ENCODE measurements at places on chromosomes 6 and 20. TPM values are rescaled to one million over a fixed set of nuclear protein-coding genes. Genes with fewer than 3 reads are reported as not detected.
A peak's percentile ranks its signal among the peaks of the same experiment; 100 is the strongest.

STK4 gene
- 14.4 TPM for total RNA-seq

SCGN gene
- not detected for total RNA-seq

KIAA0408 gene
- 6.3 TPM for total RNA-seq

GZF1 gene
- 45.3 TPM for total RNA-seq

EDN1 gene
- total RNA-seq: 20.4 TPM

FOXC1 gene
- 9.2 TPM for total RNA-seq

PSORS1C2 gene
- not detected for total RNA-seq

SMPDL3A gene
- 30.7 TPM for total RNA-seq

NKX2-2 gene
- 0.14 TPM for total RNA-seq

ALDH8A1 gene
- total RNA-seq: 7.6 TPM

HRH3 gene
- 0.51 TPM for total RNA-seq

UNC5CL gene
- 0.46 TPM for total RNA-seq

GRCh38 chr6:101403216-101403945 lies 9.9 kb downstream of the GRIK2 start:
- no peak for DNase-seq
- H3K36me3 ChIP-seq: no peaks in the 10 kb centered on the region
- H3K27me3 ChIP-seq: no peaks in the 10 kb centered on the region
- no peak overlapping the region for H3K4me3 ChIP-seq

- no peaks in the 10 kb centered on the region for H3K4me1 ChIP-seq
- H3K27ac ChIP-seq: peak overlapping the region; percentile 75
- H3K27me3 ChIP-seq: no peaks in the 10 kb centered on the region
- peak overlapping the region; percentile 54 for H3K4me3 ChIP-seq
- H3K36me3 ChIP-seq: no peaks in the 10 kb centered on the region
Observed at GRCh38 chr6:29627755-29628418, 5.1 kb downstream of the GABBR1 start.

- H3K27ac ChIP-seq: no peak overlapping the region
- no peak for DNase-seq
- H3K36me3 ChIP-seq: no peaks in the 10 kb centered on the region
- H3K27me3 ChIP-seq: no peaks in the 10 kb centered on the region
- no peak overlapping the region for H3K4me3 ChIP-seq
Observed at GRCh38 chr20:973785-974194, 28.3 kb downstream of the RSPO4 start.

DNA sequence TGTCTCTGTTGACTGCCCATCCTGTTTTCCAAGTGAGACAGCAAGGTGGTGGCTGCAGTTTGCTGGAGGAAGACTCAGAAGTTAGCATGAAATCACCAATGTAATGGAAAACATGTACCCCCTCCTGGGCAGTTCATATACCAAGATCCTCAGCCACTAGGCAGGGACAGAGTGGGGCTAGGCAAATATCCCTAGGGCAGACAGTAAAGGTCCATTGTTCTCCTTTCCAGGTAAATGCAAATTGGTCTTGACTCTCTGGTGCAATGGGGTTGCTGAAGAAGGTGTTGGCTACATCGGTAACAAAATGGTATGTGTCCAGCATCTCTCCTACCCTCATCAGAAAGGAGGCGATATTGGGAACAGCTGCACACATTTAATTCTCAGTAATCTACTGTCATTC lies 233.6 kb upstream of the SOX4 start:
- no peaks in the 10 kb centered on the region for H3K4me1 ChIP-seq
- no peaks in the 10 kb centered on the region for H3K36me3 ChIP-seq
- no peak for DNase-seq
- no peak overlapping the region for H3K27ac ChIP-seq
- no peak overlapping the region for H3K4me3 ChIP-seq
- no peaks in the 10 kb centered on the region for H3K27me3 ChIP-seq

DNA sequence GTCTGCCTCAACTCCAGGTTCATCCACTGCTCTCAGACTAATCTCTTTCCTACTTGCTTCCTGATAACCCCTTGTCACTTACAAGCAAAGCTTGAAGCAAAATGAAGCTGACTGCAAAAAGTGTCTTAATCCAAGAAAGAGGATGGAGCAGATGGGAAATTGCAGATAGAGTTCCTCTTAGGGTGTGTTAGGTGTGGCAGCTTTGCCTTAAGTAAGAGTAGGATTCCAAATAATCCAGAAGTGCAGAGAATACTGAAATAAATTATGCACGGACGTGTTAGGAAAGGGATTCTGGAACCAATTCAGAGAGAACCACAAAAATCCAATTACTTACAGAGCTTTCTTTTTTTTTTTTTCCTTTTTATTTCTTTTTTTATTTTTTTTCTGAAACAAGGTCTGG lies 6.1 kb upstream of the RPL7L1 start:
- no peaks in the 10 kb centered on the region for H3K36me3 ChIP-seq
- H3K27ac ChIP-seq: no peak overlapping the region
- no peaks in the 10 kb centered on the region for H3K27me3 ChIP-seq
- DNase-seq: no peak
- no peaks in the 10 kb centered on the region for H3K4me1 ChIP-seq
- H3K4me3 ChIP-seq: no peak overlapping the region

- no peak for DNase-seq
- peak overlapping the region; percentile 6 for H3K4me3 ChIP-seq
- no peaks in the 10 kb centered on the region for H3K4me1 ChIP-seq
Observed at GRCh38 chr6:12291839-12292604, 1.9 kb downstream of the EDN1 start.

DNA sequence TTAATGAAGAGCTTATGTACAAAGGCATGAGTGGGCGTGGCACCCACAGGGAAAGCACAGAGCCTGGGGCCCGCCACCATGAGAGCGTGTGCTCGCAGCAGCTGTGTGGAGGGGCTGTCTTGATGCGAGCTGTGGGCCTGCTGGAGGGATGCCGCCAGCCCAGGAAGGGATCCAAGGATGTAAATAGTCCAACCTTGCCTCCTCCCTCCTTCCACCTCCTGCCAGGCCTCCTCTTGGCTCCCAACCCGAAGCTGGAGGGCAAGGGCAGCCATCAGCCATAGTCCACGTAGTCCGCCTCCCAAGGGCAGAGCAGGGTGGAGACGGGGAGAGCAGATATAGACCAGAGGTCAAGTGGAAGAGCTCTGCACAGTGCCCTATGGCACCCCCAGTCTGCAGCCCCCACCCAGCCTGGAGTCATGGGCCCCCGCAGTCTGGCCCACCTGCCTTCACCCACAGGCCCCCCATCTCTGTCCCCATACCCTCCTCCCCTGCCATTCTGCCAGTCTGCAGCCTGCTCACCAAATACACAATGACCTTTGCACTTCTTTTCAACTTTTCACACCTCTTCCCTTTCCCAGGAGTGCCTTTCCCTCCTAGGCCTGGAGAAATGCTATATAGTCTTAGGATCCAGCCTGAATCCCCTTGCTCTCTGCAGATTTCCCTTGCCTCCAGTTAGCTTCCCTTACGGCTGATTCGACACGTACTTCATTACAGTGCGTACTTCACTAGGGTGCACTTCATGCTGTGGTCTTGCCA lies 77.1 kb downstream of the SHLD1 start:
- H3K4me1 ChIP-seq: no peaks in the 10 kb centered on the region
- no peaks in the 10 kb centered on the region for H3K36me3 ChIP-seq
- DNase-seq: no peak
- no peak overlapping the region for H3K27ac ChIP-seq

GRCh38 chr6:169288591-169288990 lies 34.9 kb upstream of the THBS2 start:
- H3K36me3 ChIP-seq: no peaks in the 10 kb centered on the region
- no peaks in the 10 kb centered on the region for H3K27me3 ChIP-seq
- H3K4me3 ChIP-seq: no peak overlapping the region
- no peak overlapping the region for H3K27ac ChIP-seq
- H3K4me1 ChIP-seq: no peaks in the 10 kb centered on the region
- no peak for DNase-seq

GRCh38 chr20:47181056-47181862 lies 175.2 kb downstream of the ZMYND8 start:
- H3K27me3 ChIP-seq: no peaks in the 10 kb centered on the region
- no peaks in the 10 kb centered on the region for H3K4me1 ChIP-seq
- DNase-seq: peak; percentile 17
- H3K4me3 ChIP-seq: no peak overlapping the region
- H3K27ac ChIP-seq: no peak overlapping the region

DNA sequence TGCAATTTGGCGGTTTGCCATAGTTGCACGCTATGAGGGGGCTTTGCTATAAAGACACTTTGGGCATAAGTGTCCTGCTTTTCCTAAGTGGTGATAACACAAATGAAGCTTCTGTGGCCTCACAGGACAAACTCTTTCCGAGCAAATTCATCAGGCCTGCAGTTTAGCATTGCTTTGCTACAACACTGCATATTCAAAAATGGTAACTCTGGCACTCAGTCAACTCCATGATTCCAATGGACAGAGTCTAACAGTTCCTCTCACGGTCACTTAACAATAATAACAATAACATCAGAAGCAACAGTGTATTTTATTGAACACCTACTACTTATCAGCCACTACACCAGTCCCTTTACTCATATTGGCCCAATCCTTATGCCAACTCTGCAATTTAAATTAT lies 222.5 kb downstream of the FRK start:
- no peak overlapping the region for H3K27ac ChIP-seq
- no peaks in the 10 kb centered on the region for H3K27me3 ChIP-seq
- no peaks in the 10 kb centered on the region for H3K4me1 ChIP-seq
- H3K36me3 ChIP-seq: no peaks in the 10 kb centered on the region

DNA sequence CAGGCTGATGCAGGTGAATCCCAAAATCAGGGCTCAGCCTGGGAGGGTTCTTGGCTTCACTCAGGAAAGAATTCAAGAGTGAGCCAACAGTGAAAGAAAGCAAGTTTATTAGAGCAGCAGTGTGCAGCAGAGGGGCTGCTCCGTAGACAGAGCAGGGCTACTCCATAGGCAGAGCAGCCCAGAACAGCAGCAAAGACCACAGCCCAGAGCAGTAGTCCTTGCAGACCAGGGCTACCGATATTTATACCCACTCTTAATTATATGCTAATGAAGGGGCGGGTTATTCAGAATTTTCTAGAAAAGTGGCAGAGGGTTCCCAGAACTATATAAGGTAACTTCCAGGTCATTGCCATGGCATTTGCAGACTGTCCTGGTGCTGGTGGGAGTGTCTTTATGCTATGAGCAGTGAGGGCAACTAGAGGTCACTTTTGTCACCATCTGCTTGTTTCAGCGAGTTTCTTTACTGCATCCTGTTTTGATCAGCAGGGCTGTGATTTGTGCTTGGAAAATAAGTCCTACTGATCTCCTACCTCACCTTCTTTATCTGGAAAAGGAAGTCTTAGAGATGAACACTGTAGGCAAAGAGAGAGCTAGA lies 39.8 kb upstream of the PTPN1 start:
- H3K4me3 ChIP-seq: no peak overlapping the region
- no peaks in the 10 kb centered on the region for H3K27me3 ChIP-seq
- no peaks in the 10 kb centered on the region for H3K4me1 ChIP-seq
- no peak overlapping the region for H3K27ac ChIP-seq
- no peaks in the 10 kb centered on the region for H3K36me3 ChIP-seq
- no peak for DNase-seq

GRCh38 chr6:126664271-126664670 lies 324.4 kb downstream of the CENPW start:
- H3K4me3 ChIP-seq: no peak overlapping the region
- H3K36me3 ChIP-seq: no peaks in the 10 kb centered on the region
- DNase-seq: no peak
- no peaks in the 10 kb centered on the region for H3K4me1 ChIP-seq
- H3K27ac ChIP-seq: no peak overlapping the region
- no peaks in the 10 kb centered on the region for H3K27me3 ChIP-seq

GRCh38 chr6:75220357-75220756 lies 14.5 kb upstream of the COL12A1 start:
- H3K4me1 ChIP-seq: no peaks in the 10 kb centered on the region
- no peak for DNase-seq
- H3K27ac ChIP-seq: no peak overlapping the region
- H3K36me3 ChIP-seq: no peaks in the 10 kb centered on the region
- no peak overlapping the region for H3K4me3 ChIP-seq

DNA sequence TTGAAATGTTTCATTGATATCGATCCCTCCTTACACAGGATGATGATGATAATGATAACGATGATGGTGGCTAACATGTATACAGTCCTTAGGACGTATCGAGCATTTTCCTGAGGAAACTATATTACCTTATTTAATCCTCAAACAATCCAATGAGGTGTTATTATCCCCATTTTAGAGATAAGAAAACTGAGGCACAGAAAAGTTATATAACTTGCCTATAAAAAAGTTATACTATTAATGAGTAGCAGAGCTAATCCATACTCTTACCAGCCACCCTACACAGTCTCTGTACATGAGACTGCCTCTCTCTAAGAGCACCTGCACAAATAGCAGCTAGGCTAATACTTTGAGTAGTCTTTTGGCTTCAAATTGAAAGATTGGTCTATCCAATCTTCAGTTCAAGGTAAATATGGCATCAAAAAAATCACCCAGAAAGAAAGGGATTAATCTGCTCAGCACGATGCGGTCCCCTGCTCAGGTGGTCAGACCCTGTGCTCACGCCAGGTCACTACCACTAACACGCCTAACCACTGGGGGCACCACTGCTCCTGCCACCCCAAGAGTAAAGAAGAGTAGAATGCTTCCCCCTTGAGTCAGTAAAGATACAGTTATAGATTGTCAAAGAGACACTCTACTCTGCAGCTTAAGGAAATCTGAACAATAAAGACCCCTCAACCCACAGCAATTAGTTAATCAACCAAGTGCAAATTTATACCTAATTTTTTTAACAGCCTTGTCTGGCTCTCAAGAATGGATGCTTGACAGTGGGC lies 15.0 kb downstream of the GABBR1 start:
- H3K36me3 ChIP-seq: no peaks in the 10 kb centered on the region
- H3K4me1 ChIP-seq: no peaks in the 10 kb centered on the region
- DNase-seq: no peak
- H3K27ac ChIP-seq: no peak overlapping the region
- H3K27me3 ChIP-seq: no peaks in the 10 kb centered on the region
- no peak overlapping the region for H3K4me3 ChIP-seq

DNA sequence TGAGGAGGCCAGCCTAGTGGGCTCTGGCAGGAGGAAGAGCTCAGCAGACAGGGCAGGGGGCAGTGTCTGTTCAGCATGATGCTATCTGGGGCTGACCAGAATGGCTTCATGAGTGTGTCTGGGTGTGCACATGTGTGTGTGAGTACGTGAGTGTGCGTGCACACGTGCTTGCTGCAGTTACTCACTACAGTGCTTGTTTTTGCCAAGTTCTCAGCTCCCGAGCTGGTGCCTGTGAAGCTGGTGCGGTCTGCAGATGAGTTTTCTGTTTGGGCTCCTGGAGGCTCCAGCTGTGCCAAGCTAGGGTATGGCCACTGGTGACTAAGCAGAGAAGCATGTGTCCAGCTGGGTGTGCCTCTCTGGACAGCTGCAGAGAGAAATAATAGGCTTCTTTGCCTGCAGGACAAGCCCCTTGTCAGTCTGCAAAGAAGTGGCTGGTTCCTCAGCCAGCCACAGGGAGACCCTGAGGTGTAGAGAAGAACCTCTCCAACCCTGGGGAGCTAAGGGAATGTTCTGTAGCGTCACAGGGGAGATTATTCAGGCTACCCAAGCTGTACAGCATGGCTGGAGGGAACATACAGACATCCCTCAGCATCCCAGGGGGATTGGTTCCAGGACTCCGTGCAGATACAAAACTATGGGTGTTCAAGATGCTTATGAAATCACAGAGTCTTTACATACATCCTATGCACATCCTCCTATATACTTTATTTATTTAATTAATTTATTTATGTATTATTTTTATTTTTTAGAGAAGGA lies 40.2 kb upstream of the FAM50B start:
- no peaks in the 10 kb centered on the region for H3K4me1 ChIP-seq
- H3K27me3 ChIP-seq: no peaks in the 10 kb centered on the region
- H3K36me3 ChIP-seq: no peaks in the 10 kb centered on the region
- no peak for DNase-seq
- no peak overlapping the region for H3K4me3 ChIP-seq

Data from prostate gland (tissue), 2 donors.